Foreskin keratinocyte (primary cell): ENCODE measurements at places on chromosomes 16 and 17.
A peak's percentile ranks its signal among the peaks of the same experiment; 100 is the strongest.

DNA sequence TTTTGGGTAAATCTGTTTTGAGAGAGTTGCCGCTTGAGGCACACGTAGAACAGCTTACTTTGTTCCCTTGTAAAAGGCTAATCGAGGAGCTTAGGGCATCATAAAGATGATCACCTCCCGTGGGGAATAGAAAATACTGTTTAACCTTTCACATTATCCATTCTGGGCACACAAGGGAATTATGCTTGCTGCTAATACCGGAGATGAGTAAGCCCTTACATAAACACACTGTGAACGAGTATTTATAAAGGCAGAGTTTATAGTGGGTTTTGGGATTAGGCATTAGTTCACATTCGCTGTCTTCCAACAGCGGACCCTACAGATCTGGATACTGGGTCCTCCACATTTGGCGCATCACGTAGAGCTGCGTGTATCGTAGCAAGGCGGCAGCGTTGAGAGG lies 51.2 kb upstream of the CNTNAP4 start:
- DNase-seq: no peak

- DNase-seq: no peak
Observed at GRCh38 chr16:88923450-88923849, 53.6 kb downstream of the CBFA2T3 start.

GRCh38 chr17:68740555-68741447 lies 139.6 kb upstream of the FAM20A start:
- DNase-seq: no peak

DNA sequence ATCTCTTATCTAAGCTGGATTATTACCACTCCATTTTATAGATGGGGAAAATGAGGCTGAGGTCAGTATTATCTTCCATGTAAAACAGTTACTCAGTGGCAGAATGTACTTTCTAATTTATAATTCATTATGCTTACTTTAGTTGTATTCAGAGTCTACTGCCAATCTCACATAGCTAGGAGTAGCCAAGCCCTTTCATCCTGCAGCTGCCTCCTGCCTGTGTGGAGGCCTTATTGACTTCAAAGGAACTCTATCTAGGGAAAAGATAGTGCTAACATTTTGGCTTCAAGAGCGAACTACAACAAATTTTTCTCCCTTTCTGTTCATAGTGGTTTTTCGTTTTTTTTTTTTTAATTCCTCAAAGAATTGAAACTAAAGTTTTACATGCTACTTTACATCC lies 12.9 kb downstream of the RPGRIP1L start:
- DNase-seq: no peak

- no peak for DNase-seq
Observed at GRCh38 chr16:85853547-85854545, 45.1 kb upstream of the IRF8 start.

DNA sequence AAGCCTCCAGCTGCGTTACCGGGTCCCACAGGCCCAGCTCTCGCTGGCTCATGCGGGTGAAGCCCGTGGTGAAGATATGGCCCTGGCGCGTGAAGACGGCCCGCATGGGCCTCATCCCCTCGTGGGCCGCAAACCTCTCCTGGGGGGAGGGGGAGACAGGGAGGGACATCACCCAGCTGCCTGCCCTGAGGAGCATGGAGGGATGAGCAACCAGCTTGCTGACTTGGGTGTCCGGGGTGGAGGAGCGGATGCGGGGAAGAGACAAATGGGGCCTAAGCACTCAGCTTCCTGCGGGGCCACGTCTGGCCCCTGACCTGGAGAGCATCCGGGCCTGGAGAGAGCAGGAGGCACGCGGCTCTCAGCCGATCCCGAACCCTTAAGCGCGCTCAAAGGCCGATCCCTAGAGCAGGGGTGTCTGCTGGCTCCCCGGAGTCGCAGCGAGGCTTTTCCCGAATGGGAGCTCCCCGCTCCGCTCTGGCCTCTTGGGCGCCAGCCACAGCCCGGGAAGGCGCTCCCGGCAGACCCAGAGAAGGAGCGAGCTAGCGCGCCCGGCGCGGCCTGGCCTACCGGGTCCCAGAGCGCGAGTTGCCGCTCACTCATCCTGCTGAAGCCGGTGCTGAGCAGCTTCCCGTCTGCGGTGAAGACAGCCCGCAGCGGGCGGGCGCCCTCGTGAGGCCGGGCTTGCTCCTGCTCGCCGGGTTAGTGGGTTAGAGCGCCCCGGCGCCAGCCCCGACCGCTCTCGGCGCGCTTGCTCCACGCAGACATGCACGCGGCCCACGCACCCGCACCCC lies 5.0 kb downstream of the CORO6 start:
- no peak for DNase-seq

- DNase-seq: no peak
Observed at GRCh38 chr17:35752945-35753764, at the start of gene GAS2L2. Gene GAS2L2, minus strand, starts transcription at chr17:35753239. Its CDS starts 389 bp downstream, at chr17:35752850.

- DNase-seq: no peak
Observed at GRCh38 chr16:30948667-30949649, at the start of gene ORAI3. Gene ORAI3, plus strand, starts transcription at chr16:30949068. Its CDS starts 222 bp downstream, at chr16:30949290.

DNA sequence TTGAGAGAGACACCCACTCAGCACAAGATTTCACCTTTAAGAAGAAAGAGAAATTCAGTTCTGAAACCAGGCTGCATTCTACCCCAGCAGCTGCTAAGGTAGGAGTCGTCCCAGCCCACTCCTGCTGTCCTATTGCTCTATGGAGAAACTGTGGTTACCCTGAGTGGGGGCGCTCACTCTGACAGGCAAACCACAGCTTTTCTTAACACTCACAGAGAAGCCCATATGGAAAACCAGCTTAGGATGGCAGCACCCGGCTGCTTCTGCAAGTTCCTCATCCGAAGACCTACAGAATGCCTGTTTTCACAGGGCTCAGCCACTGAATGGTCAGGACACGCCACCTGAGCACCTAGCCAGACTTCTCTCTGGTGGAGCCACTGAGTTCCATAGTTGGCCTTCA lies 7.5 kb downstream of the ATP5PD start:
- no peak for DNase-seq

DNA sequence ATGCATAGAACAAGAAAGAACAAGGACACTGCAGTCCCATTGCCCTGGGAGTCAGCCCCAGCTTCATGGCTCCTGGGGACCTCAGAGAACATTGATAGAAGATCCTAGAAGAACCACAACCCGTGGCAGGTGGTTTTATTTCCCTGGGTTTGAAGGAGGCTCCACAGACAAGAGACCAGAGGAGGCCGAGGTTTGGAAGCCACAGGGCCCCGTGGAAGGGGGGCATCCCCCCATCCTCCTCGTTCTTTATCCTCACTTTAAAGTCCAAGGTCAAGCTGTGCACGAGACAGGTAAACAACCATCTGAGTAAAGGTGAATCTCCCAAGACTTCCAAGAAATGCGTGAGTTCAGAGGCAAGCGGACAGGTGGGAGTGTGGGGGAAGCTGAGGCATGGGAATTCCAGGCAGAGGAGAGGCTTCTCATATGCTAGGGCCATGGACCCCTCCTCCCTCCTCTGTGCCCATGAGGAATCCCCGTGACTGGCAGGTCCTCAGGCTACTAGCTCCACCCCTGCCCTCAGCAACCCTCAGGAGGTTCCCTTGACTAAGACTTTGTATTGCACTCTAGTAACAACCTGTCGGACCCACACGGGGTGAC lies 849 bp upstream of the SULT1A1 start:
- DNase-seq: no peak

DNA sequence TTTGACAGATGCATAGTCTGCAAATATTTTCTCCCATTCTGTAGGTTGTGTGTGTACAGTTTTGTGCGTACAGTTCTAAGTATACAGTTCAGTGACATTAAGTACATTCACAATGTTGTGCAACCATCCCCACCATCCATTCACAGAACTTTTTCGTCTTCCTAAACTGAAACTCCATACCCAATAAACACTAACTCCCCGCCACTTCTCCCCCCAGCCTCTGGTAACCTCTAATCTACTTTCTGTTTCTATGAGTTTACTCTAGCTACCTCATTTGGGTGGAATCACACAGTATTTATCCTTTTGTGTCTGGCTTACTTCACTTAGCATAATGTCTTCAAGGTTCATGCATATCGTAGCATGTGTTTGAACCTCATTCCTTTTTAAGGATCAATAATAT lies 14.3 kb downstream of the PIK3R5 start:
- DNase-seq: no peak

GRCh38 chr16:1982013-1982433 lies 754 bp upstream of the NOXO1 start:
- no peak for DNase-seq

- DNase-seq: no peak
Observed at GRCh38 chr17:74403512-74404137, 28.3 kb upstream of the GPRC5C start.

- no peak for DNase-seq
Observed at GRCh38 chr17:72440961-72441360, 320.1 kb downstream of the SOX9 start.

- DNase-seq: no peak
Observed at GRCh38 chr16:29644338-29644857, 18.6 kb upstream of the SPN start.

DNA sequence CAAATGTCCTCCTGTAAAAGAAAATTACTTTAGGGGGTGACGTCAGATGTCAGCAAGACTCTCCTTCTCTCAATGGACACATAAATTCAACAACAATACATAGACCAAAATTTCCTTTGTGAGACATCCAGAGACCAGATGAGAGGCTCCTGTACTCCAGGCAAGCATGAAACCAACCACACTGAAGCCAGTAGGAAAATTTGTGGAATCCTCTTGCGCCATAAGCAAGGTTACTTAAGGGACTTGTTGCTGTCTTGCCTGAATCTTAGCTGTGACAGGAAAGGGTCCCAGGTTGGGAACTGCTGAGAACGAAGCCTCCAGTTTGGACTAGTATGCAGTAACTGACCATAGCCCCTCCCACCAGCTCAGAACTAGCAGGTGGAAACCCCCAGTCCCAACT lies 56.0 kb downstream of the CEP112 start:
- DNase-seq: no peak

GRCh38 chr16:60077861-60078260 lies 1343.7 kb upstream of the GOT2 start:
- no peak for DNase-seq

DNA sequence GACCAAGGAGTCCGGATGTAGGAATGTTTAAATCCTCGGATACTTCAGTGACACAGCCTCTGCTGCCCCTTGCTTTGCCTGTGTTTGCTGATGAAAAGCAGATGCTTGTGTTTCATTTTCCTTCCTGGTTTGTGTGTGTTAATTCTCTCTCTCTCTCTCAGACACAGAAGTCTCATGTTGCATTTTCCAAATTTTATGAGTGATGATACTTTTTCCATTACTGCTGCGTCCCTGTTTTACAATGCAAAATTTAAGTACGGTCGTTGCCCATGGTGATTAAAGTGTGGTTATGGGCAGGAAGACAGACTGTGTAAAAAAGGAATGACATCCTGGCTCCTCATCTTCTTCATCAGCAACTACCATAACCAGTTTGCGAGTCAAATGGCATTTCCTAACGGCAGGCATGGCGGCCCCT lies 5.7 kb downstream of the RMI2 start:
- DNase-seq: no peak

- DNase-seq: no peak
Observed at GRCh38 chr17:33046361-33047255, 55.0 kb downstream of the SPACA3 start.

DNA sequence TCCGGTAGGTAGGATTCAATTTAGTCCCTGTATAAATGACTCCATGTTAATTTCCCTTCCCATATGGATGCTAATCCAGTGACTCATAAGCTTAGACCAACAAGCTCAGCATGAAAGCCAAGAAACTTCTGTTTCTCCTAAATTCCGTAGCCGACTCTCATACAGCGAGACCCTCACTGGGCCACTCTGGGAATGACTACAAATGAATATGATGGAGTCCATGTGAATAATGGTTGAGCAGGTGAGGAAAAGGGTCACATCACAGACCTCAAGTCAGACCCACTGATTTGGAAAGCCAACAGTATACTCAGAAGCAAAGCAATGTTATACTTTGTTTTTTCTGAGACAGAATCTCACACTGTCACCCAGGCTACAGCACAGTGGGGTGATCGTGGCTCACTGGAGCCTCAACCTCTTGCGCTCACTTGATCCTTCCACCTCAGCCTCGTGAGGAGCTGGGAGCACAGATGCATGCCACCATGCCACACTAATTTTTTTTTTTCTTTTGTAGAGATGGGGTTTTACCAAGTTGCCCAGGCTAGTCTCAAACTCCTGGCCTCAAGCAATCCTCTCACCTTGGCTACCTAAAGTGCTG lies 14.6 kb downstream of the RSL1D1 start:
- DNase-seq: peak; percentile 32

- no peak for DNase-seq
Observed at GRCh38 chr16:24523569-24523968, 15.8 kb upstream of the RBBP6 start.

DNA sequence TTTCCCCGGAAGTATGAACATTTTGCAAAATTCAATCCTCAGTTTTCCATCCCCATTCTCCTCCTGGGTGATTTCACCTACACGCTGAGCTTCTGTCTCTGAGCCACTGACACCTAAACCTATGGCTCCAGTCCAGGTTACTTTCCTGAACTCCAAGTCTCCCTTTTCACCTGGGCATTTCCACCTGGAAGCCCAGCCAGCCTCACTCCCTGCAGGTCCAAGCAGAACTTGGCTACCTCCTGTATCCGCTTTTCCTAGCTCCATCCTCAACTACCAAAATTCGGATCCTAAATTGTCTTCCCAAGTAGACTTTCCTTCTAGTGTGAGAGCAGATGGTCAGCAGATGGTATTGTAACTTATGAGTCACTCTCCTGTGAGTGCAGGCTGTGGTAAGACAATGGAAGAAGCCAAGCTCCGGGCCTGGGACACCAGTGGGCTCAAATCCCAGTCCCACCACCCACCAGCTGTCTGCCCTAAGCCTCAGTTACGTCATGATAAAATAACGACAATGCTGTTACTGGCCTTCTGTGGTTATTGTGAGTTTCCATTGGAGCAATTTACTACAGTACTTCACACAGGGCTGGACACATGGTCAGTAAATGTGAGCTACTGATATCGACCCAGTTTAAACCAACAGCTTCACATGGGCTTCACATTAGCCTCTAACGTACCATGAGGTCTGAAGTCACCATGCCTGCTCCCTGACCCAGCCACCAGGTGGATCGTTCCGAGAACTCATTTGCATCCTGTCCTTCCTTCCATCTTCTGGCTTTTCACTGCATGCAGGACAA lies 33.3 kb downstream of the PECAM1 start:
- peak; percentile 13 for DNase-seq

- DNase-seq: no peak
Observed at GRCh38 chr17:59357219-59357697, 25.8 kb downstream of the YPEL2 start.

GRCh38 chr16:23072769-23073549 lies 76.3 kb downstream of the USP31 start:
- peak; percentile 96 for DNase-seq
